ENCODE measurements at places on chromosomes 12 and 14.

DNA sequence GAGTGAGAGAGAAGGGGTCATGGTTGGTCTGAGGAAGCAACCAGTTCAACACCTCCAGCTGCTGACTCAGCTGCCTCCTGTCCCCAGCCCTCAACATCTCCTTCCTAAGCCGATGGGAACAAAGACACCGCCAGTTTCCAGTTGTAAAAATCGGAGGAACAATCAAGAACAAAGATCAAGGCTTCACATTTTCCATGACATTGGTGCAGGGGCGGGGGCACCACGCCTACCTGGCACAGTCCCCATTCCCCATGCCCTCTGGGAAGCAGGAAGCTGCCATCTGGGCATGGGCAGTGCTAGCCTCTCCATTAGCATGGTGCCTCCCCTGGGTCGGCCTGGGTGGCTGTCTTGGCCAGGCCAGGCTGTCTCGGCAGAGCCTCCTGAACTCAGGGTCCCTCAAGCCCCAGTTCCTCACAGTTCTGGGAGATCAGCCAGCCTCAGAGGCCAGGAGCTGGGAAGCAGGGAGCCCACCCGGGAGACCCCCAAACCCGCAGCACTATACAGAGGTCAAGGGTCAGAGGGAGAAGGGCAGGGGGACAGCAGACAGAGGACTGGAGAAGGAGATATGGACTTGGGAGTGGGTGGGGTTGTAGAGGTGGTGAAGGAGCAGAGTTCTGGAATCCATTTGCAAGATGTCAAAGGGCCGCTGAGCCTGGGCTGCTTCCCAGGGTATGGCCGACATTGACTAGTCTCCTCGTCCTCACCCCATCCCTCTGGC lies 19.6 kb upstream of the TMEM106C start:
- no peak for DNase-seq

GRCh38 chr14:36955967-36956366 lies 216.4 kb downstream of the SLC25A21 start:
- no peak for DNase-seq

DNA sequence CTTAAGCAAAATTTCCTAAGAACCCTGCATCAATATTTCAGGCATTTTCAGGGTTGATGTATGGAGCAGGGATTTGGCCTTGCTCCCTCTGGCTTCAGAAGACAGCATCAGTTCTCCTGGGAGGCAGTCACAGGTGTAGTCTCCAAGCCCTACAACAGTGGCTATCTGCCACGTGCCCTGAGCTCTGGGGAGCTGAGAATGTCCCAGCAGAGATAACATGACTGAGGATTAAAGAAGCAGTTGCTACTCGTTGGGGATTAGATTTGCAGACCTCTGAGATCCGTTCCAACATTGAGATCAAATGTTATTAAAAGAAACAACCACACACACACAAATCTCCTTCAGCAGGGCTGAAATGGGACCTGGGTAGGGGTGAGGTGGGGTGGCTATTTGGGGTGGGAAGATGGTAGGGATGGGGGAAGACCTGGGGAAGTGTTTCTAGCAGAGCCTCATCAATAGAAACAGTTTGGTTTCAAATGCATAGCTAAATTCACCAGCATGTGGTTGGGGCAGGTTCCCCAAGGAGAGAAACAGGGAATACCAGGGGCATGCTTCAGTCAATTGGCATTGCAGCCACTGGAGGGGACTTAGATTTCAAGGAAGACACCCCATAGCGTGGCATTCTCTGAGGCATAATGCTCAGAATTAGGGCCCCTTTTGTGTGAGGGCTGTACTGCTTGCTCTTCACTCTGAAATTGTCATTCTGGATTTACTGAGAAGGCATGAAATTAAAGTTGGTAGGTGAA lies 15.2 kb upstream of the FAM234B start:
- DNase-seq: no peak

- DNase-seq: no peak
These were observed 27.1 kb downstream of the PELI2 start for GRCh38 chr14:56145181-56145769.

GRCh38 chr12:93127107-93127560 lies 198.0 kb upstream of the EEA1 start:
- DNase-seq: no peak

DNA sequence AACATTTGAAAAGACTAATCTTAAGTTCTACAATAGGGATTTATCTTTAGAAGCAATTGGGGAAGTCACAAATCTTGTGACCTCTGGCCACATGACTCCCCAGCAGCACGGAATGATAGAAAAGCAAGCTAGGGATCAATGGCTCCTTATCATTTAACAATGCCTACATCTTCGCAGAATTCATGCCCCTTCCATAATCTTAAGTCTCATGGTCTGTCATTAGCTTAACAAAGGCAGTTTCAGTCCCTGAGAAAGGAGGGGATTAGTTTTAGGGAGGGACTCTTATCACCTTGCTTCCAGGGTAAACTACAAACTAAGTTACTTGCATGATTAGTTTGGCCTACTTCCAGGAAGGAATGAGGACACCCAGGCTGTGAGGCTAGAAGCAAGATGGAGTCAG lies 486.0 kb downstream of the RMST start:
- DNase-seq: no peak

Measured in Kasumi-1 (cell line).